ENCODE measurements at places on chromosomes 7 and 10. TPM values are rescaled to one million over a fixed set of nuclear protein-coding genes. Genes with fewer than 3 reads are reported as not detected.

SAP25 gene
- 1.5 TPM for total RNA-seq

AGBL3 gene
- total RNA-seq, result 0.18 TPM

GIMAP4 gene
- not detected for total RNA-seq

IRF5 gene
- total RNA-seq, result 17.9 TPM

PARD3 gene
- 24.3 TPM for total RNA-seq

GRCh38 chr10:103584216-103585010 is 90.9 kb downstream of the NEURL1 start:
- DNase-seq, result no peak

GRCh38 chr10:49817845-49818244 is 55.7 kb upstream of the OGDHL start:
- no peak for DNase-seq

- no peak for DNase-seq
These were observed 28.6 kb downstream of the LRMDA start for GRCh38 chr10:75460059-75460458.

DNA sequence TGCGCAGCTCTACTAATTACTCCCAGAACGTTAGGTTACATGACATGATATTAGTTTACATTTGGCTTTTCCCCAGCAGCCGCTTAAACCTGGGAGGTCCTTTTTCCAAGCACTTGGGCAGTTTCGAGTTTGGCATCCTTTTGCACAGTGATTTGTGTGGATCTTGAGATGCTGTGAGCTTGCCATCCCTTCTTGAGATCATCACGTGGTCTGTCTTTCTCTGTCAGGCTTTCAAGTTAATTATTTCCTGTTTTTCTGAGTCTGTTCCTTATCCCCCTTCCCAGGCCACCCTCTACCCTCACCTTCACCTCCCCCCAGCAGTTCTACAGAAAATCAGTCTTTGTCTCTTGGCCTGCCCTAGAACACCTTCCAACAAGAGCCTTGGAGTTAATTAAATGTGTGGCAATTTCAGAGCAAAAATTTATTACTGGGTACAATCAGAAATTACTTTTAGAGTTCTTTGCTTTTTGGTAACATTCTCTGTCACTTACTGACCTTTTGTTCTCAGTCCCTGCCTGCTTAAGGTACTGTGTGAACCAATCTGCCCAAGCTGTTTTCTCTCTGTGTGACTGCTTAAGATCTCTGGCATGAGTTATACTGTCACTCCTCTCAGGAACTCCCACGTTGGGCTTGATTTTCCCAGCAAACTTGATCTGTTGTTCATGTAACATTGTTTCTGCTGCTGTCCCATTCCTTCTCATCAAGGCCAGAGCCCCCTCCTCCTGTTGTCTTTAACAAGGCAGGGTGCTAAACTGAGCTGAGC is 3.1 kb upstream of the SLF2 start:
- no peak for DNase-seq

GRCh38 chr7:144713850-144714249 is 122.0 kb downstream of the TPK1 start:
- DNase-seq, result no peak

DNA sequence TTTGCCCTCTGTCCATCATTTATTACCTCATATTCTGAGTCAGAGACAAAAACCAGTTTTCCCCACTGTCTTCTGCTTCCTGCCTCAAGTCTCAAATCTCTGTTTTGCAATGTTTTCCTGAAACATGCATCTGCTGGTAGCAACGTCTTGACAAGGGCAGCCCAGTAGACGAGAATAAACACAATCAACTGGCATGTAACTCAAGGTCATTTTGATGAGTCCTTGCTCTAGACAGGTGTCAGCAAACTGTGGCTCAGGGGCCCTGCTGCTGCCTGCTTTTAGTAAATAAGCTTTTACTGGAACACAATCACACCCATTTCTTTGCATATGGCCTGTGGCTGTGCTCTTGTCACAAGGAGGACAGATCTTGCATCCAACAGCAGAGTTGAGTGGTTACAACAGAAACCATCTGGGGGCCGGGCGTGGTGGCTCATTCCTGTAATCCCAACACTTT is 59.8 kb downstream of the ITIH5 start:
- no peak for DNase-seq

DNA sequence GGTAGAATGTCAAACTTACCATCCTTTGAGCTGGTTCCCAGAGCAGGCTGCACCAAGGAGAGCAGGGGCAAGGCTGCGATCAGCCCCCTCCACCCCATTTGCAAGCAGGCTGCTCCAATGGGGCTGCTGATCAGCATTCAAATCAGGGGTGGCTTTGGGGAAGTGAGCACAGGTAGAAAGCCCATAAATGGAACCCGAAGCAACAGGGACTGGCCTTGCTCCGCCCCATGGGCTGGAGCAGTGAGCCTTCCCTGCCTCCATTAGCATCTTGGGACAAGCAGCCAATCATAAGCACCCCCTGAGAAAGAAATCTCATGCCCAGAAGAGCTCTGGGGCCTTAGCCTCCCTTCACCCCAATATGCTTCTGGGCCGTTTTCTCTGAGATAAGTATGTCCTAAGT is 4.0 kb upstream of the PKD1L1 start:
- no peak for DNase-seq

GRCh38 chr7:159321278-159321677 is 176.6 kb upstream of the VIPR2 start:
- DNase-seq, result no peak

DNA sequence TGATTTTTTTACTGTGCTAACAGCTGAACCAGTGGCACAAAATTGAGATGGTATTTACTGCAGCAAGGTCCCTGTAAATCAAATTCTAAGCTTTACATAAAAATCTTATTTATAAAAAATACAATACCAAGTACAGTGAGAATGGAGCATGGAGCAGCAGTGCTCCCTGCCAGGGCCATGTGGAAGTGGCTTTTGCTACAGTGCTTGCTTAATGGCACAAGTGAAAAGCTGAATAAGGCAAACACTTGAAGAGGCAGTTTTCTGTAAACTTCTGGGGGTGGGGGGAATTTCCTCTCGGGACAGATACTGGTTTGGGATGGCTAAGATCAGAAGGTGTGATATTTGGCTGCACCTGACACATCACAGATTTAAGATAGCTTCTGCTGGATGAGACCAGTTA is 27.5 kb downstream of the AP3M1 start:
- no peak for DNase-seq
